ENCODE measurements at places on chromosomes 12 and 14.

DNA sequence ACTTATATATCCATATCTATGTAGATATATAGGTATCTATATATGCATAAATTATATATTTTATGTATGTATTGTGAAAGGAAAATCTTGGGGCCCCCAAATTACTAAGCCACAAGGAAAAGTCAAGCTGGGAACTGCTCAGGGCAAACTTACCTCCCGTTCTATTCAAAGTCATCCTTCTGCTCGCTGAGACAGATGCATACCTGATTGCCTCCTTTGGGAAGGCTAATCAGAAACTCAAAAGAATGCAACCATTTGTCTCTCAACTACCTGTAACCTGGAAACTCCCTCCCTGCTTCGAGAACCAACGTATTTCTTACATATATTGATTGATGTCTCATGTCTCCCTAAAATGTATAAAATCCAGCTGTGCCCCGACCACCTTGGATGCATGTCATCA, 58.8 kb upstream of the C14orf132 start:
- no peak for DNase-seq

DNA sequence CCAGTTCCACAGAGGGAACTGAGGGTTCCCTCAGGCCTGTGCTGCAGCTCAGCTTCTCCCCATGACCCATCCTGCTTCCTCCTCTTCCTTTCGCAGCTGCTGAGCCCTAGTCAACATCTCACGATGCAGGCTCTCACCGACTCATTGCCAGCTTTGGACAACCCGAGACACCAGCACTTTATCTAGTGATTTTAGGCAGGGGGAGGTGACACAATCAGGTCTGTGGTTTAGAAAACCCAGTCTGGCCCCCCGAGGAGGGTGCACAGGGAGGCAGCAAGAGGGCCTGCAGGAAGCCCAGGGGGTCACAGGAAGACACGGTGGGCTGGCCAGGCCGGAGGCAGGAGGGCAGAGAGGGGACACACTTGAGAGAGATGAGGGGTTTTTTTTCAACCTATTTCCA, 35.4 kb downstream of the DIO3 start:
- no peak for DNase-seq

DNA sequence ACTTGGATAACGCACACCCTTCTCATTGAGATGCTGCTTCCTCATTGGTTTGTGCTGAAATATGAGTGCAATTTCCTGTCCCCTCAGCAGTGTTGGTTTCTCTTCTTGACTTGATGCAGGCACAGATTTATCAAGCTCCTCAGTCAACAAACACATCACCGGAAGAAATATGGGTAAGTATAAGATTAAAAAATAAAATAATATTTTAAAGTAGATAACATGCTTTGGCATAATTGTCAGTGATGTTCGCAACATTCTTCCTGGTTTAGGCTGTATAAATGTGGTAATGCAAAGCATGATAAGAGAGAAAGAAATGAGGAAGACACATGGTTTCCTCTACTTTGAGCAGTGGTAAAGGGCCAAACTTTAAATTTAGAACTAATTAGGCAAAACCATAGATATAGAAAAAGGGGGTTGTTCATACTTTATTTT, at the start of gene GPR65:
Gene GPR65, plus strand, starts transcription at position 86 of the 432 bp plus-strand sequence. CDS start 5,713 bp downstream, outside the sequence.
- DNase-seq, result no peak

- no peak for DNase-seq
These were observed 96.9 kb downstream of the AKAP6 start for GRCh38 chr14:32426028-32426427.

GRCh38 chr12:12432364-12432763, 75.5 kb downstream of the BORCS5 start:
- DNase-seq, result no peak

GRCh38 chr12:774051-774614, 21.8 kb downstream of the WNK1 start:
- DNase-seq, result peak; percentile 38

GRCh38 chr12:43848786-43849185, 12.9 kb downstream of the TMEM117 start:
- DNase-seq, result no peak

GRCh38 chr12:88781909-88782308, 201.6 kb upstream of the KITLG start:
- no peak for DNase-seq

GRCh38 chr12:71262466-71262865, 104.7 kb upstream of the TSPAN8 start:
- no peak for DNase-seq

GRCh38 chr14:103867020-103867419, 19.6 kb upstream of the PPP1R13B start:
- peak; percentile 21 for DNase-seq

DNA sequence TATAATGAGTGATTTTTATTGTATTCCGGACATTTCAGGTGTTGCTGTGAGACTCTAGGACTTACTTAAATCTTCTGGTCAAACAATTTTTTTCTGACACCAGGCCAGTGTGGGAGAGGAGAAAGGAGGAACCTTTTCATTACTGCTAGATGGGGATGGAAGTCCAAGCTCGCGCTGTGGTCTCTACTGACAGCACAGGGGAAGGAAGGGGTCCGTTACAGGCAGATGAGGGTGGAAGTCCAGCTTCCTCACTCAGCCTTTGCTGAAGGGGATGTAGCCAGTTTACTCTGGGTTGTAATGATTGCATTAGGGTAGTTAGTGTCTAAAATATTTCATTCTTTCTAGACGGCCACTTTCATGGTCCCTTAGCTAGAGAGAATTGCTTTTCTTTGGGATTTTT, 26.3 kb upstream of the ST8SIA1 start:
- no peak for DNase-seq

Data from D341Med (cell line).